Prostate gland (tissue), 2 donors: ENCODE measurements at places on chromosomes 12 and 14. TPM values are rescaled to one million over a fixed set of nuclear protein-coding genes. Genes with fewer than 3 reads are reported as not detected.

GRCh38 chr12:28243310-28243633 is 53.0 kb downstream of the CCDC91 start:
- DNase-seq = no peak

- no peak for DNase-seq
Observed at GRCh38 chr14:21026988-21027315, 2.1 kb upstream of the NDRG2 start.

GRCh38 chr12:46516933-46517578 is 144.5 kb upstream of the SLC38A2 start:
- no peak for DNase-seq

DNA sequence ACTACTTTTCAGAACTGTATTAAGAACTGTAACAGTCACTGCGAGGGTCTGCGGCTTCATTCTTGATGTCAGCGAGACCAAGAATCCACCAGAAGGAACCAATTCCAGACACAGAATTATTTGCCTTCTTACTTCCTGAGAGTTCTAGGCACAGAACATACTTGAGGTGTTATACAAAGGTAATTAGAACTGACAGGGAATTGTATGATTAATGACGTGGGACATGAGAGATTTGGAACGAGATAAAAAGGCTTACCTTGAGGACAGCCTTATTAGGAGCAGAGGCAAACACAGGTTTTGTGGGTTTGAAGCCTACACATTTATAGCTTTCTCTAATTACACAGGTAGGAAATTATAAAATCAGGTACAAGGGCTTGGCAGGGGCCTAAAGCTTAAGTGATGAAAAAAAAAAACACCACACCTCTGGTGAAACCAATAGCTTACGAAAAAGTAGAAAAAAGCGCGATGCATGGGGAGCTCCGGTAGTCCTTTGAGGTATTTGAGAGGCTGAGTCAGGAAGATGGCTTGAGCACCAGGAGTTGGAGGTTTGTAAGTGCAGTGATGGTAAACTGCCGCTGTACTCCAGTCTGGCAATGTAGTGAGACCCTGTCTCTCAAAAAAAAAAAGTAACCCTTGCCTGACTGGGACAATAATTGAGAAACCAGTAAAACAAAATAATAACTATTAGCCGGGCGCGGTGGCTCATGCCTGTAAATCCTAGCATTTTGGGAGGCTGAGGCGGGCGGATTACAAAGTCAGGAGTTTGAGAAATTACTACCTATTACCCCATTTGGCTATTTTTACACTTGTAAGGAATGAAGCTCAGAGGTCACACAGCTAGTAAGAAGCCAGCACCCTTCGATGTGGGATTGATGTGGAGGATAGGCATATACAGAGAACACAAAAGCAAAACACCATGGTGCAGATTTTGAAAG is 795 bp upstream of the ACOT2 start:
- DNase-seq = no peak

- no peak for DNase-seq
Observed at GRCh38 chr12:87365423-87365822, 663.8 kb downstream of the C12orf50 start.

DNA sequence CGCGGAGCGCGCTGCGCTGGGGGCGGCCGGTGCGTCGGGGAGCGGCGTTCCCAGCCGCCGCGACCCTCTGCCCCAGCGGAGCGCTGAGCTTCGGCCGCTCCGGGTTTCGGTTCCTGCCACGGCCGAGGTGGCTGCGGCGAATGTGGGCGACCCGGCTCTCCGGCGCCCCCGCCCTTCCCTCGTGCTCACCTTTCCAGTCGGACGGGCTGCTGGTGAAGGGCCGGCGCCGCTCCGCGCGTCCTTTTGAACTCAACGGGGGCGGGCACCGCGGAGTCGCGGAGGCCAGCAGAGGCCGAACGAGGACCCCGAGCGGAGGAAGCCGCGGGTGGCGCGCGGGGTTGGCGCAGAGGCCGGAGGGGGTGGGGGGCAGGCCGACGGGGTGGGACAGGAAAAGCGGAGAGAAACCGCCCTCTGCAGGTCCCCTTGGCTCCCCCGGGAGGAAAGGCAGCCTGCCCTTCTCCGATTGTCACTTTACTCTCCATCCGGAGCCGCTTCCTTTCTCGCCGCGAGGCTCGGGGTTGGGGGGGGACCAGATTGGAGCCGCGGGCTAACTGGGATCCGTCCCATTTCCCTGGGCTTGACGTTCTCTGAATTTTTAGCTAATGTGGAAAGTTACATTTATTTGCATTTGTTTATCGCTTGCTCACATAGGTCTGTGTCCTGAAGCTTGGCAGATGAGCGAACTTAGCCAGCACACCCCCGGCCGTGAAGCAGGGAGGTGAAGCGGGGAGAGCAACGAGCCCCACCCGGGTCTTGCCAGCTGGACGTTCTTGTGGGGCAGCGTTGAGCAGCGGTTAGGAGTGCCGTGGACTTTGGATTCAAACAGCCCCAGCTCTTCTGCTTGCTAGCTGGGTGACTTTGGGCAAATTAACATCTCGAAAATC is at the start of gene SMAGP:
SMAGP (minus strand) TSS at position 349 of the 884 bp plus-strand sequence. CDS start 1,137 bp downstream, outside the sequence.
- DNase-seq = peak; percentile 75

- peak; percentile 33 for DNase-seq
Observed at GRCh38 chr12:50174971-50175715, 8.0 kb upstream of the CERS5 start.

The PAX9 gene
- 4.9 TPM for total RNA-seq

DNA sequence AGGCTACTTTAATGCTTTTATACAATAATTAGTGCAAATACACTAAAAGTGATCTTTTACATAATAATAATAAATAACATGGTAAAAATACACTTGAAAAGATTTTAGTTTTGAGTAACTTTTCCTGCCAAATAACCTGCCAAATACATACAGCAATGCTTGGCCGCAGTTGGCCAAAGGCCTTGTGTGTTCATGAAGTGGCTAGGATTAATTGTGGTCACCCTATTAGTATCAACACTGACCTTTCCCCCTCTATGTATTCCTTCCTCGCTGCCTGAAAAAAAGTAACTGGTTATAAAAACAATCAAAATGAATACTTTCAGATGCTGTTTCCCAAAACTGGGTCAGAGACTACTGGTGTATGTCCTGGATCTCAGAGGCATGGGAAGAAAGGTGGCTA is 34.3 kb downstream of the KICS2 start:
- no peak for DNase-seq

DNA sequence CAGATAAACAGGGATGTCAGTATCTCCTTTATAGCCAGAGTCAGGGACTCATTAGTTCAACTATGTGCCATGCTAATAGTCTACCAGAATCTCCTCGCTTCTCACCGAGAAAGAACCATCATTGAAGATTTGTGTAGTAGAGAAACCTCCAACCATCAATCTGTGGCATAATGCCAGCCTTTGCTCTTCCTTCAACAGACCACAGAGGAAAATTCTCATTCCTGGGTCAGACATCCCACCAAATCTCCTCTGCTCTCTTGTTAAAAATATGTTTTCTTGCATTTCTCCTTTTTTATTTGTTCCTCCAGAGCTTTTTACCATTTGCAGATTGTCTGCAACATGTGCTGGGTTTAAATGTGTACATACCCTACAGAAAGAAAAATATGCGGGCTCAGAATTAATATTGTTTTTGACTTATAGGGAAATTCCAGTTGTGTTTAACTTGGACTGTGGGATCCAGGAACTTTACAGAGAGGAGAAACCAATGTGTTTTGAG is 64.9 kb downstream of the LLPH start:
- DNase-seq = no peak

The KLRK1 gene
- total RNA-seq = 2.8 TPM

DNA sequence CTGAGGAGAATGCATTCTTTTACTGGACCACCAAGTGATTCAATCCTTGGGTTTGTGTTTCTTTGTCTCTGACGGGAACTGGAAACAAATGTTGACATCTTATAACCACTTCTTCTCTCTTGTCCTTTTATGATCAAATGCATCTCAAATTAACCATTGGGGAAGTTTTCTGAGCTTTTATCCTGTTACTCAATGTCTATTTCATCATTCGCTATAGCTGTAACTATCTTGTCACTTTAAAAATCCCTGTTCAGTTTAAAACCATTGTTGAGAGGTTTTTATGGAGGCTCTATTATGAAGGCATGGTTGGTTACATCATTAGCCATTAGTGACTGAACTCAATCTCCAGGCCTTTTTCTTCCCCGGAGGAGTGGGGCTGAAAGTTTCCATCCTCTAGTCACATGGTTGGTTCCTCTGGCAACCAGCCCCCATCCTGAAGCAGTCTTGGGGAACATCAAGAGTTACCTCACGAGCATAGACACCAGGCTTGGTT is 2.7 kb upstream of the CLEC6A start:
- no peak for DNase-seq

The B4GALNT3 gene
- 16.3 TPM for total RNA-seq

The TDRD9 gene
- 0.64 TPM for total RNA-seq

DNA sequence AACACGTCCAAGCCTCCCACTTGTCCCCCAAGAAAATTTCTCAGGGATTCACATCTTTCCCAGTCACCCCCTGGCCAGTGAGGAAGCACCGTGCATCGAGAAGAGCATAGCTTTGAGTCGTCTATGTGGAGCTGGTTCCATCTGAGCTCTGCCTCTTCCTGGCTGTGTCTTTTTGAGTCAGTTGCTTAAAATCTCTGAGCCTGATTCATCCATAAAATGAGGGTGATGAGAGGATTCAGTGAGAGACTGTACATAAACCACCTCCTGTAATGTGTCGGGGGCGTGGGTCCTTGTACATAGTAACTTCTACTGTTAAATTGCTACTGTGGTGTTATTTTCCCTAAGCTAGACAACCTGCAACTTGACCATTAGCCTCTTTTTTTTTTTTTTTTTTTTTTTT is 13.8 kb downstream of the CD9 start:
- no peak for DNase-seq

DNA sequence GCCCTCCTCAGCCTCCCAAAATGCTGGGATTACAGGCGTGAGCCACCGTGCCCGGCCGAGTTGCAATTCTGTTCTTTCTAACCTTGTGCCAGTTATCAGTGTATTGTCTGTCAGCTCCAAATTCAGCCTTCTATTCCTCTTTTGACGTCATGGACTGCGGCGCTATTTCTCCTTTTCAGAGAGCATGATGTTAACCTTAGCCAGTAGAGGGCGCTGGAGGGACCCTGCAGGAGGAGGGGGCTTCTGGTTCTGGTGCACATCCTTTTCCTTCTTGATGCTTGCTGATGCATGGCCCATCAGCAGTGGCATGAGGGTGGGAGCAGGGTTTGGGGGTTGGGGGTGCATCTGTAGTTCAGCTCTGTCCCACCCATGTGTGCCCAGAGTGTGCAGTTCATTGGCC is 179.3 kb upstream of the RMST start:
- DNase-seq = no peak

The AQP2 gene
- 2.7 TPM for total RNA-seq

- no peak for DNase-seq
Observed at GRCh38 chr14:37340353-37340752, 142.6 kb downstream of the MIPOL1 start.

DNA sequence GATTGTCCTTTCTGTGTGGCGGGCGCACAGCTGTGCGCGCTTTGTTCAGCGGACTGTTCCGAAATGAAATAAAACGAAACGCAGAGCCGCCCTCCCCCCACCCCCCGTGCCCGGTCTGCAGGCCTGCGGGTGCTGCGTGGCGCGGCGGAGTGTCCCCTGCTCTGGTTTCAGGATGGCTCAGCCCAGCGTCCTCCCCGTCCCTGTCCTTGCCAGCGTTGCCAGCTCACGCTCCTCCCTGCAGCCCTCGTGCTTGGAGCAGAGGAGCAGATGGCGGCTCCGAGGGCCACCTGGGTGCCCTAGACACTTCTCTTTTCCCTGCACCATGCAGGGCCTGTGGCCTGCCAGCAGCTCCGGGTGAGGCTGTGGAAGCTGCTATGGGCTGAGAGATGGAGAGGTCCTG is 17.5 kb upstream of the BEGAIN start:
- DNase-seq = no peak

- no peak for DNase-seq
Observed at GRCh38 chr14:51357250-51357649, 117.2 kb downstream of the TMX1 start.

The TFCP2 gene
- total RNA-seq = 21.0 TPM

DNA sequence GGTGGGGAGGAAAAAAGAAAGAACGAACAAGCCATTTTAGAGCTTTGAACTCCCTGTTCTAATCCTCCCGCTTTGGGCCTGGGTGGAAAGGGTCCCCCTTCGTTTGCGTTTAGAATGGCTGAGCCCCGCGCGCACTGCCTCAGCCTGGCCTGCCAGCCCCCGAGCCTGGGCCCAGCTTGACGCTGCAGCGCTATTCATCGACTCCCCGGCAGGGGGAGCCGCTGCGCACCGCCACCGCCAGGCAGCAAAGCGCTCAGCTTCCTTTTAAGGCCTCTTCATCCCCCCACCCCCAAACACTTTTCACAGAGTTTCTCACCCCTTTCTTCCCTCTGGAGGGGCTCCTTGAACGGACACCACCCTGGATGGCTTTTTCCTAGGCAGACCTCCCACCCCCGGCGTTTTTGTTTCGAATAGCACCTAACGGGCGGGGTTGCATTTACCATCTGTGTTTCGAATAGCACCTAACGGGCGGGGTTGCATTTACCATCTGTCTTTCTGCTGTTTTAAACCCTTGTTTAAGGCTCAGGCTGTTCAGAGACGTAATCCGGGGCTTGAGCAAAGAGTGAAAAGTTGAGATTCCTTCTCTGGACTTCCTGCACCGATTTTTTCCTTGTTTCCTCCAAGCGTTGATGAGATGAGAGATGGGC is 56.4 kb upstream of the PIWIL1 start:
- no peak for DNase-seq

The JPH4 gene
- 8.5 TPM for total RNA-seq

DNA sequence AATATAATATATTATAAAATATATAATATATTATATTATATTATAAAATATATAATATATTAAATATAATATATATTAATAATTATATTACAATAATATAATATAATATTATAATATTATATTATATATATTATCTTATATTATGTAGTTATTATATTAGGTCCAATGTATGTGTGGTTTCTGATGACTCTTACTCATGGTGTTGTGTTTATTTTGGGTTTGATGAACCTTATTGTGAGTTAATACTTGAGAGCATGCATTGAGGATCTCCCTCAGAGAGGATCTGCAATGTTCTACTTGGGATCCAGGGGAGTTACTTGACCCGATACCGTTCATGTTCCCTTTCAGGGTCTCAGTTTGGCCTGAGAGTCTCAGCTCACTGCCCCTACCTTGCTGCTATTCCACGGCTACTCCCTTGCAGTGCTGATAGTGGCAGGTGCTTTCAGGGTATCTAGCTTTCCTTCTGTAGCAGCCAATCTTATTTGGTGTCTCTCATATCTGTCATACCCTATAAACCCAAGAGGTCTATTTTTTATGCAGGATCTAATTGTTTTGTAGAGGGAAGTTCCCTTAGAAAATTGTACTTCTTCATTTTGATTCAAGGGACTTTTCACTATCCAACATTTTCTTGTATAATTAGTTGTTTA is 89.1 kb upstream of the ZDHHC17 start:
- no peak for DNase-seq

GRCh38 chr12:46787496-46788055 is 38.2 kb downstream of the SLC38A4 start:
- no peak for DNase-seq

The TUBA1A gene
- total RNA-seq = 253 TPM

- DNase-seq = no peak
Observed at GRCh38 chr14:51004801-51005526, 60.7 kb upstream of the PYGL start.

- DNase-seq = no peak
Observed at GRCh38 chr12:15322164-15323061, at the start of gene PTPRO. PTPRO (plus strand) TSS chr12:15322508.

GRCh38 chr12:121004253-121004815 is 12.0 kb downstream of the C12orf43 start:
- DNase-seq = no peak

GRCh38 chr14:42523666-42524065 is 917.0 kb downstream of the LRFN5 start:
- no peak for DNase-seq

The RAD51AP1 gene
- 7.6 TPM for total RNA-seq
